ENCODE measurements at places on chromosomes 11 and 22.

- no peak for DNase-seq
Observed at GRCh38 chr11:44915004-44915403, 35.7 kb downstream of the TP53I11 start.

- no peak for DNase-seq
Observed at GRCh38 chr11:103546236-103546635, 437.0 kb downstream of the DYNC2H1 start.

GRCh38 chr11:67440229-67441097 lies 2.8 kb downstream of the CORO1B start:
- DNase-seq: no peak

DNA sequence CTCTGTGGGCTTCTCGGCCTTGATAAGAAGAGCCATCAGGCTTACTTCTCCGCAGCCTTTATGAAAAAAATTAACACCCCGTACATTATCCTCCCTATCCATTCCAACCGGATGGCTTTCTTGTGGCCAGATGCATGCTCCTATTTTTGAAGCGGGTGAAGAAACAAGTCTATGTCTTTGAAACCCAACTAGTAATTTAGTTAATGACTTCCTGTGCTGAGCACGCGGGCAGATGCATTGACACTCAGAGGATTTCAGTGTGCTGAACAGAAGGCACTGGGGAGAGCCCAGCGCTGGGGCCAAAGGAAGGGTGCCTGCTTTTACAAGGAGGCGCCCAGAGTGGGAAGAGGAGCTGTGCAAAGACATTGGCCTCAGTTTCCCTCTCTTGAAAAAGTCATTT lies 53.3 kb downstream of the ARHGAP8 start:
- no peak for DNase-seq

- no peak for DNase-seq
Observed at GRCh38 chr11:69924308-69925161, 105.3 kb upstream of the FGF3 start.

- DNase-seq: no peak
Observed at GRCh38 chr11:36432738-36433137, 77.3 kb downstream of the TRAF6 start.

- no peak for DNase-seq
Observed at GRCh38 chr11:77122576-77123212, 5.4 kb upstream of the MYO7A start.

DNA sequence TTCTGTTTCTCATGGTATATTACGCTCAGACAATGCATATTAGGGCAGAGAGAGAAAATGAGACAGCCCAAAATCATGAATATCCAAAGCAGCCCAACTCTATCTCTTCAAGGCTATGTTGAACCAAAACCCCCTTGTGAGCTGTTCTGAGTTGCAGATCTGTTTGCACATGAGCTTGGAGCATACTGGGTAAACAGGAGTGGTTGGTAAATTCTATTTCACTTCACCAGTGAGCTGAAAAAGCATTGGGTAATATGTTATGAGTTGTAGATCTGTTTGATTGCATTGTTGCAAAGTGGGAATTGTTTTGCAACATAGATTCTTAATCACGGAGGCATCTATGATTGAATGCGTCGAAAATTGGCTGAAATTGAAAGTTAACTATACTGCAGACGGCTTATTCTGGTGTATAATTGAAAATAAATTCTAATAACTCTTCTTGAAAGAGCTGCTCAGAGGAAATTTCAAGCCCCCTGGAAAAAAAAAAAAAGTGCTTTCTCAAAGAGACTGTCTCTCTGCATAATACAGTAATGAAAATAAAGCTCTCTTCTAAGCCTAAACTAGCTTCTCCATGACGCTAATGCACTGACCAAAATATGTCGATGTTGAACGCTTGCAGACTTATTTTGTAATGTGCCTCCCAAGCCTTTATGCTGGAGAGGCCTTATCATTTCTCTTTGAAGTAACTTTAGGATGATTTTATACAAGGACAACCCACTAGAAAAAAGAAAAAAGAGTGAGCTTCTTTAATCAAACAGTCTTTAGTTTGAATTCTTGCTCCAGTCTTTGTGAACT lies 263.7 kb downstream of the NTM start:
- peak; percentile 69 for DNase-seq

- DNase-seq: no peak
Observed at GRCh38 chr22:32532820-32533128, 58.2 kb downstream of the FBXO7 start.

- no peak for DNase-seq
Observed at GRCh38 chr11:71115770-71116692, 136.3 kb downstream of the SHANK2 start.

DNA sequence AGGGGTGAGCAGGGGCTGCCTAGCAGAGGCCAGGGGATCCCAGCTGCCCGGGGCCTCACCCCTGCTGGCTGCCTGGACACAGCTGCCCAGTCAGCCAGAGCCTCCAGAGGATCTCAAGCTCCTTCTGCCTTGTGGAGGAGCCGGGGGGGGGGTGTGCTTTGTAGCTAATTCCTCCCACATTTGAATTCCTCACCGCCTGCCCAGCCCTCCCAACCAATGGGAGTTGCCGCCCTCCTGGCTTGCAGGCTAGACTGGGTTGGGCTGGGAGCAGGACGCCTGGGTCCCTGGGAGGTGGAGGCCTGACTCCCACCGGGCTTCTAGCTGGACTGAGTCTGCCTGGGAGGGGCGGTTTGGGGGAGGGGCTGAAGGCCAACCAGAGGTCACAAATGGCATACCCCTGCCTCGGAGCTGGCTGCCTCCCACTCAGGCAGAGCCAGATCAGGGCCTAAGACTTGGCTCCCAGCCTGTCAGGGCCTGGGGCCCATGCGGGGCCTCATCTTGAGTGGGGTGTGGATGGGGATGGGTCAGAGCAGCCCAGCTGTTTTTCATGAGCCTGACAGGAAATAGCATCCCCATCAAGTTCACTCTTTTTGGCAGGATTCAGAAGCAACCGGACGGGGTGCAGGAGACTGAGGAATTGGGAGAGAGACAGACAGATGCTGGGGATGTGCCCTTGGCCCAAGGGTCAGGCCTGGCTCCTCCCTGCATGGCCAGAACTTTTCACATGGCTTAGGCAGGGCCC lies 29.2 kb upstream of the PDE2A start:
- no peak for DNase-seq

GRCh38 chr11:30538251-30538650 lies 47.9 kb downstream of the MPPED2 start:
- no peak for DNase-seq

- DNase-seq: peak; percentile 54
Observed at GRCh38 chr11:106061249-106061784, 15.8 kb downstream of the KBTBD3 start.

- DNase-seq: peak; percentile 37
Observed at GRCh38 chr11:83159902-83160865, 3.3 kb downstream of the PCF11 start.

DNA sequence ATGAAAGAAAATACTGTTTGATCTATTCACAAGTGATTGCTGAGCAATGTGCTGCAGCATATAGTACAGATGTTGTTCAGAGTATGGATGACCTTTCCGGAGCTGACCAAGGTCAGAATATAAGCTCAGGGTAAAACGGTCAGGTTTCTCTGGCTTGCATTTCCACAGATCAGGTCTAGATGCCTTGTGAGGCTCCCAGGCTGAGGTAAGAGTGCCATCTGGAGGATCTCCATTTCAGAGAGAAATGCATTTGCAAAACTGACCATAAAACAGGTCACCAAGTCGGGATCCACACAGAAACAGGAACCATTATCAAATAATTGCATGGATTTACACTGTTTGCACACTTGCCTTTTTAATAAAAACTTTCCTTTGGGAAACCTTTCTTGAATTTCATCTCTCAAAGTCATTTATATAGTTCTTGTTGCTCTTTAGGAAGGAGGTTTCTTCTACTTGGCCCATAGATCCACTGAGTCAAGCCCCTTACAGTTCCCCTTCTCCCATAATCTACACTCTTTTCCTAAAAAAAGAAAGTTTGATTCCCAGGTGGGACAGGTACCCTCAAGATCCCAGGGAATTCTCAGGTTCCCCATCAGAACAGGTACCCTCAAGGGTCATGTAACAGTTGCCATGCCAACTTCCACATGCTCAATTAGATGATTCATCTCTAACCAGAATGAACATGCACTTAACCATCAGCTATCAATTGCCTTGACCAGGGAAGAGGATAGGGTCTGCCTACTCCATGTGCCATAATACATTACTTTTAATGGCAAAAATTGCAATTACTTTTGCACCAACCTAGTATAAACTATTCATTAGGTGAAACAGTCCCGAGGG lies 25.0 kb upstream of the TMPRSS5 start:
- DNase-seq: peak; percentile 89

Measured in pons (tissue), 1 donor.